ENCODE measurements at places on chromosomes 5 and 9.
A peak's percentile ranks its signal among the peaks of the same experiment; 100 is the strongest.

DNA sequence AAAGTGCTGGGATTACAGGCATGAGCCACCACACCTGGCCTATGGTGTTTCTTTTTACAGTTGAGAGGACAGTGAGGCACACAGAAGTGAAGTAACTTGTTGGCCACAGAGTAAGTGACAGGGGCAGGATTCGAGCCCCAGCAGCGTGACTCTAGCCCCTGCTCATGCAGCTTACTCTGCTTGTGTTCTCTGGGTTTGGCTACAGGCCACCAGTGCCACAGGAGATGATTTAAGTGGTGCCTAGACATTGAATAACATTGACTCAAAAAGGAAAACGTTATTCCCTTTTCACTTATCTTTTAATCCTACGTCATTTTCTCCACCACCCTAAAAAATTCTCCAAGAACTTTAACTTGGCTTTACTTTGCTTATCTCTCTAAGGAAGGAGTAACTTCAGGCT lies 61.4 kb downstream of the SNX24 start:
- DNase-seq: no peak

DNA sequence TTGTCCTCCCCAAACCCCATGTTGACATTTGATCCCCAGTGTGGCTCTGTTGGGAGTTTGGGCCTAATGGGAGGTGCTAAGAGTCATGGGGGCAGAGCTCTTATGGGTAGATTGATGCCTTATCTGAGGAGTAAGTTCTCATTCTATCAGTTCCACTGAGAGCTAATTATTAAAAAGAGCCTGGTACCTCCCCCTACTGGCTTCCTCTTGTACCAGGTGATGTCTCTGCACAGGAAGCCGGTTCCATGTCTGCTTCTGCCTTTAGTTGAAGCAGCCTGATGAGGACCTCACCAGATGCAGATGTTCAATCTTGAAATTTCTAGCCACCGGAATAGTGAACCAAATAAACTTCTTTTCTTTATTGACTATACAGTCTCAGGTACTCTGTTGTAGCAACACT lies 10.8 kb downstream of the GABRB2 start:
- no peak for DNase-seq

GRCh38 chr5:36397901-36398536 lies 96.3 kb upstream of the RANBP3L start:
- DNase-seq: no peak

DNA sequence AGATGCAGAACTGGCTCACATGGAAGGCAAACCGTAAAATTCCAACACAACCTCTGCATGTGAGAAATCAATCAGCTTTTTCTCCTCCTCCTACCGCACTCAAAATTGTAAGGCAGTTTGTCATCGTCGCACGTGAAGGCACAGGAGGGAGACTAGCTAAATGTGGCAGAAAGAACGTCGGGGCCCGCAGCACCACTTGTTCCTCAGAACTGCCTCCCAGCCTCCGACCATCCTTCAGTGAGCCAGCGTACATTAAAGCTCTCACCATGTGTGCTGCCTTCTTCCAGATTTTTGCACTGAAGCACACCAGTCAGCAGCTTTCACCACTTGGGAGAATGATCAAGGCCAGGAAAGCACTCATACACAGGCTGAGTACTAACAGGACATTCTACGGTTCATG lies 105.9 kb downstream of the RFX3 start:
- no peak for DNase-seq

GRCh38 chr9:3646226-3646625 lies 120.4 kb upstream of the RFX3 start:
- peak; percentile 80 for DNase-seq

DNA sequence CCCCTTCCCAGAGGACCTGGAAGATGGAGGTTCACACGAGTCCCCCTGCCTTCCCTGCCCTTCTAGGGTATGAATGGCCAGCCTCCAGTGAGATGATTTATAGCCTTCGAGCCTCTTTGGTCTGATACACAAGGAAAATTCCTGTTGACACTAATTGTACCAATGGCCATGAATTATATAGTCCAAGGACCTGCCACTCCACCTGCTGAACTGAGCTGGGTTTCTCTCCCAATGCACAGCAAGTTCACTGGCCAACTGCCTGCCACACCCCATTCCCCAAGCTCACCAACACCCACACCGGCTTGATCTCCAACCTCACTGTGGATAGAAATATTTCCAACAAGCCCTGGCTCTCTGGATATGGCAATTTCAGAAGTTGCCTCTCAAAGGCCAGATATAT lies 9.3 kb upstream of the ADRA1B start:
- no peak for DNase-seq

- DNase-seq: no peak
Observed at GRCh38 chr9:71986900-71987299, 73.5 kb downstream of the C9orf57 start.

DNA sequence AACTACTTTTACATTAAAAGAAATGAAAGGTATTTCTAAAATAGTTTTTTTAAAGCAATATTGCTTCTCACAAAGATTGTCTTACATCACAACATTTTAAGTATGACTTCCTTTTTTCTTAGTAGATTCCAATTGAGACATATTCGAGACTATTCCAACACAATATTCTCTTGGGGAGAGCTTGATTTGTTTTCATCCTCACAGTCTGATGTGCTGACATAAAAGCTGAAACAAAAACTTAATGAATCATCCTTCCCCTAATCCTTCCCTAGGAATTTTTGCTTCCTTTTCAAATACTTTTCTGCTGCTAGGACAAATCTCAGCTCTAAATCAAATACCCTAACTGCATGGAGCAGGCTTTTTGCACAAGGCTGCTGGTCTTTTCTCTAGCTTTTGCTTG lies 245.8 kb upstream of the MAP3K1 start:
- no peak for DNase-seq

GRCh38 chr5:62029303-62029702 lies 276.7 kb upstream of the KIF2A start:
- no peak for DNase-seq
